ENCODE measurements at places on chromosomes 1 and 21.

DNA sequence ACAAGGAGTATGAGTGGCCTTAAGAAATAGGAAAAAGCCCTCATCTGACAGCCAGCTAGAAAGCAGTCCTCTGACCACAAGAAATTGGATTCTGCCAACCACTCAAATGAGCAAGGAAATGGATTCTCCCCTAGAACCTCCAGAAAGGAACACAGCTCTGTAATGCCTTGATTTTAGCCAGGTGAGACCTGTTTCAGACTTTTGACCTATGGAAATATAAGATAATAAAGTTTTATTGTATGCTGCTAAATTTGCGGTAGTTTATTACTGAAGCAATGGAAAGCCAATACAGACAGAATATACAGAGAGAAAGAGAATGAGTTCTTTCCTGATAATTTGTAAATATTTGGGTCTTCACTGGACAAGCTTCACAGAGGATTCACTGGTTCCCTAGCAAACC lies 28.8 kb upstream of the SELE start:
- no peak for DNase-seq

DNA sequence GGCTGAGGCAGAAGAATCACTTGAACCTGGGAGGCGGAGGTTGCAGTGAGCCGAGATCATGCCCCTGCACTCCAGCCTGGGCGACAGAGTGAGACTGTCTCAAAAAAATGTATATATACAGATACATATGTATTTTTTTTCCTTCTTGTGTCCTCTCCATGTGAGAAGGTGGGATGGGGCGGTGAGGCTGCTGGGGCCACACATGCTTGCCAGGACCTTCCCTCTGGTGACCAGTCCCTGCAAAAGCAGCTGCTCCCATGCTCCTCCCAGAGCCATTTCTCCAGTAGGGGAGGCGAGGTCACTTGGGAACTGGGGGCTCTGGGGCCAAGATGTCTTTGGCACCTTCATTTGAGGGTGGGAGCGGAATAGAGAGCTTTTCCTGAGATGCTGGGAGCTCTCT lies 74.9 kb downstream of the PIK3CD start:
- no peak for DNase-seq

DNA sequence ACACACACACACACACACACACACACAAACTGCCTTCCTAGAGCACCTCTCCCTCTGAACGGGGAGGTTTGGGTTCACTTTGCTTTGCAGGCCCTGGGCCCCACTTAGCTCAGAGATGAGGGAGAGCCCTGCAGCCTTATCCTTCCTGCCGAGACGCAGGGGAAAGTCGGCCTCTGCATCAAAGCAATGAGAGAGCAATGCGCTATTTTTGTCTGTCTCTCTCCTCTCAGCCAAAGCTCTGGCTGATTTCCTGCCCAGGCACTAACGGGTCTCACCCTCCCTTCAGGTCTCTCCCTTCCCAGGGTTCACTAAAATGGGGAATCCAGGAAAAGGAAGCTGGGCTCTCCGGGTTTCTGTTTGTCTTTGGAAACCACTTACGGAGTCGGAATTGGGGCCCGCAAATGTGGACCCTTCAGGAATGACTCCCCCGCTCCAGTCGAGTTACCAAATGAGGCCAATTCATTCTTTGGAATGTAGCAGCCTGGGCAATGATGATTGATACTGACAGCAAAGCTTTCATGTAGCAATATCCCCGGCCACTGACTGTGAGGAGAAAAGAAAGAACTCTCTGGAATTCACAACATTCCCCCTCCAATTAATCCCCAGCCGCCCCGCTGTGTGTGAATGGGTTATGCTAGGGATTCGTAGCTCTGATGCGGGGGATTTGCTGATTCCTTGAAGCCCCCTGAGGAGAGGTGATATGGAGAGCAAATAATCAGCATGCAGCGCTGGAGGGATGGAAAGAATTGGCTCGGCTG lies 61.5 kb upstream of the WLS start:
- DNase-seq, result no peak

DNA sequence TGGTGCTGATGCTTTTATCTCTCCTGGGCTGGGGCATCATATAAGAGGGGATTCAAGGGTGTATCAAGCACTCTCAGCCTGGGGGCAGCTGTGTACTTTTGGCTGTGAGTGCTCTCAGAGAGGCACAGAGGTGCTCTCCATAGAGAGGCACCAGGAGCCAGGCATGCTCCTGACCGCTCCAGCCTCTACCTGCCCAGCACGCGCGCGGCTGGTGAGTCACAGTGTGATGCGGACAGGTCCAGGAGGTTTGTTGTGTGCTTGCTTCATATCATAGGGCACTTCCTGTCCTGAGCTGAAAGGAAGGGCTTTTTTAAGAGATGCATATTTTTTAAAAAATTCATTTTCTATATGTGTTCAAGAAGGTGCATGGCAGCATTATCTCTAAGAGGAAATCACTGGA lies 93.6 kb upstream of the BCAR3 start:
- no peak for DNase-seq

DNA sequence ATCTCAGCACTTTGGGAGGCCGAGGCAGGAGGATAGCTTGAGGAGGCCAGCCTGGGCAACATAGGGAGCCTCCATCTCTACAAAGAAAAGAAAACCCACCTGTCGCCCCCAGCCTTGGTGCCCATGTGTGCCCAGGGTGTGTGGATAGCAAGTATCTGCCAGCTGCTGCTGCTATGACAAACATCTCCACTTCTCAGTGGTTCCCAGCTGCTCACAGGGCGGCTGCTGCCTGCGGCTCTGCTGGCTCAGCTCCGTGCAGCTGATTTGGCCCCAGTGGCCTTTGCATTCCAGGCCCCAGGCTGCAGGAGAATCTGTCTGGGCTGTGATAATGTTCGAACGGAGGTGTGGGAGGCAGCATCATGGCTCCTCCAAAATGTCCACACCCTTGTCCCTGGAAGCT lies 10.6 kb upstream of the TTC34 start:
- no peak for DNase-seq

All from HFFc6 (cell line).